Mammary epithelial cell (primary cell): ENCODE measurements at places on chromosomes 3 and 15.

DNA sequence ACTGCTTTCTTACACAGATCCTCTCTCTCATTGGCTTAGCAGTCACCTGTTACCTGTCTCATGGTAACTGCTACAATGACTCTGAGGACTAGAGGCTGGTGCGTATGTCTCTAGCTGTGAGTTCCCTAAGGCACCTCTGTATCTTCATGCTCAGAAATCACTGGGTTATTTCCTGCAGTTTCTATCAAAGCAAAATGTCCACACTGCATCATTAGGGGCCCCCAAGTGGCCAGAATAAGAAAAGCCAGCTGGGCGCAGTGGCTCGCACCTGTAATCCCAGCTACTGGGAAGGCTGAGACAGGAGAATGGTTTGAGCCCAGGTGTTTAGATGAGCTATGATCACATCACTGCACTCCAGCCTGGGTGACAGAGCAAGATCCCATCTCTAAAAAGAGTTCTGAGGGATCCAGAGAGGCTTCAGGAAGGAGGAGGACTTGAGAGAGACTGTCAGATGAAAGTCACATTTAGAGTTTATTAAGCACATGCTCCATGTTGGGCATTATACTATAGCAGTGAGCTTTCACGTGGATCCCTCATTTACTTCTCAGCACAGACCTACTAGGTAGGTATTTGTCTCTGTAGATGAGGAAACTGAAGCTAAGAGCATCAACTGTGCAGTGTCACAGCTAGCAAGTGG is 2.3 kb upstream of the VPS18 start:
- peak; percentile 75 for DNase-seq

GRCh38 chr15:63135804-63136203 is 14.1 kb downstream of the LACTB start:
- DNase-seq: peak; percentile 89

DNA sequence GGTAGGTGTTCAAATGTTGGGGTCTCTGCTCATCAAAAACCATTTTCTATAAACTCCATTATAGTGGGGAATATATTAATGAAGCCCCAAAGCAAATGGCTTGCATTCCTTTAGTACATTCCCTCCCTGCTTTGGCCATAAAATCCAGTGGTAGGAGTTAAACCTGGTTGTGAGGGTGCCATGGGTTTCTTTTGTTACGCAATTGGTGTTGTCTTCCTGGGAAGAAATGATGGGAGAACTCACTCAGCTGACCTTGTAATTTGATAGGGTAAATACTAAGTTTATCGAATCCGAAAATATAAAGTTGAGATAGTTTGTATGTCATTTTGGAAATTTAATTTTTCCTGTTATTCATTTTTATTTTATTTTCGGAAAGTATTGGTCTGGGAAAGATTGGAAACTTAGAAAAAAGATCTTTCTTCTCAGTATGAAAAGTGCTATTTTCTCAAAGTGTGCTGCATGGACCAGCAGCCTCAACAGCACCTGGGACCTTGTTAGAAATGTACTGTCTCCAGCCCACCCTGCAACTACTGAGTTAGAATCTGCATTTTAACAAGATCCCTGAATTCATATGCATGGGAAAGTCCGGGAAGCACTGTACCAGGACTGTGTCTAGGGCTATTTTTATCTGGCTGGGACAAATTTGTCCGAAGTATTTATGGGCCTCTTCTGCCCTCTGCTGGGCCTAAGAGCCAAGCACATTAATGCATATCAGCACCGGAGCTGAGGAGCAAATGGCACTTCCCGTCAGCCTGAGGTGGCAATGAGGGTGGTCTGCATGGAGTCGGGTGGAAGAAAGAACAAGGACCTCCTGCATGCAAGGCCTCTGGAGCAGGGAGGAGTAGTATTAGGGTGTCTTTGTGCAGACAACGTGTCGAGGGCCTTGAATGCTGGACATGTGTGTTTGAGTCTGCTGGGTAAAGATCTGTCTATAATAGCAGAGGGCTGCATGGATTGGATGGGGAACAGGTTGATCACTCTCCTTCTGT is 54.7 kb downstream of the FAM81A start:
- peak; percentile 55 for DNase-seq

DNA sequence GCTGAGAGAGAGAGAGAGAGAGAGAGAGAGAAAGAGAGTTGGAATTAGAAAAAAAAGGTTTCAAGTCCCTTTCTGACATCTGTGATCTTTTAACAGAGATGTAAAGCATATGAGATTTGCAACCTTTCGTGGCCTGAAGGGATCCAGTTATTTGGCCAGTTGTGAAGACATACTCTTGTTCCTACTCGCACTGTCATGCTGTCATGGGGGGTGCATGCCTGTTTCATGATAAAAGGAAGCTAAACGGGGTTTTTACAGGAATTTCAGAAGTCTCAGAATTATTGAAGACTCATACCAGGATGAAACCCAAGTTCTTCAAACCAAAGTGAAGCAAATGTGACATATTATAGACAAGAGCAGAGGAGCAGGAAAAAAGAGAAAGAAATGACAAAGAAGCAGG is 342.0 kb downstream of the RORA start:
- no peak for DNase-seq

DNA sequence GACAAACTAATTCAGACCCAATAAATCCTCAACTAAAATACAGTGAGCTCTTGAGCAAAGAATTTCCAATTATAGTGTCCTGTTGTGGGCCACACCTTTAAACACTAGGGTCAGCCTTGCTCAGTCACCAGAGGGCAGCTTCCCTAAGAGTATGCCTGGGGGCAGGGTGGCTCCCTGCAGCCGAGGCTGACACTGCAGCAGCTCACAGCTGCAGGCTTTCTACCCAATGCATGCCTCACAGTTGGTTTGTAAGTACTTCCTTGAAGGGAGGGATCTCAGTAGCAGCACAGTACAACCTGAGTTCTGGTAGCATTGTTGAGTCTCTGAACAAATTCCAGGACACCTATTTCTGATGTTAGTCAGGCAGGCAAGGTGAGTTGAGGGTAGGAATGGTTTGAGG is 335.6 kb downstream of the TUSC7 start:
- no peak for DNase-seq

GRCh38 chr3:161672478-161672877 is 175.9 kb downstream of the OTOL1 start:
- peak; percentile 16 for DNase-seq

- DNase-seq: peak; percentile 100
Observed at GRCh38 chr3:23685541-23686258, 120.1 kb upstream of the UBE2E1 start.
